Effector memory CD4-positive, alpha-beta T cell (primary cell): ENCODE measurements at places on chromosomes 4 and X.

- no peak overlapping the region for H3K27ac ChIP-seq
- H3K27me3 ChIP-seq = no peaks in the 10 kb centered on the region
- no peak for DNase-seq
- no peak overlapping the region for H3K4me3 ChIP-seq
- peaks cover 63% of the 10 kb centered on the region for H3K36me3 ChIP-seq
- H3K4me1 ChIP-seq = peaks cover 23% of the 10 kb centered on the region
Observed at GRCh38 chr4:2831611-2832308, 11.9 kb upstream of the ADD1 start.

DNA sequence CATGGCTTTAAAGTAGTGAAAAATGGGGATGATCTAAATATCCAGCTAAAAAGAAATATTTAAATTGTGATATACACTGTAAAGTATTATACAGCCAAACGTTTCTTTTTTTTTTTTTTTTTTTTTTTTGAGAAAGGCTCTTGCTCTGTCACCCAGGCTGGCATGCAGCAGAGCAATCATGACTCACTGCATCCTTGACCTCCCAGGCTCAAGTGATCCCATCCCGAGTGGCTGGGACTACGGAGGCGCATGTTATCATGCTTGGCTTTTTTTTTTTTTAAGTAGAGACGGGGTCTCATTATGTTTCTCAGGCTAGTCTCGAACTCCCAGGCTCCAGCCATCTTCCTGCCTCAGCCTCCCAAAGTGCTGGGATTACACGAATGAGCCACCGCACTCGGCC lies 17.1 kb downstream of the SMIM14 start:
- H3K4me3 ChIP-seq = no peak overlapping the region
- H3K36me3 ChIP-seq = no peaks in the 10 kb centered on the region
- DNase-seq = no peak

GRCh38 chr4:115851918-115852766 lies 738.7 kb upstream of the NDST4 start:
- no peaks in the 10 kb centered on the region for H3K4me1 ChIP-seq
- DNase-seq = no peak
- no peak overlapping the region for H3K27ac ChIP-seq

DNA sequence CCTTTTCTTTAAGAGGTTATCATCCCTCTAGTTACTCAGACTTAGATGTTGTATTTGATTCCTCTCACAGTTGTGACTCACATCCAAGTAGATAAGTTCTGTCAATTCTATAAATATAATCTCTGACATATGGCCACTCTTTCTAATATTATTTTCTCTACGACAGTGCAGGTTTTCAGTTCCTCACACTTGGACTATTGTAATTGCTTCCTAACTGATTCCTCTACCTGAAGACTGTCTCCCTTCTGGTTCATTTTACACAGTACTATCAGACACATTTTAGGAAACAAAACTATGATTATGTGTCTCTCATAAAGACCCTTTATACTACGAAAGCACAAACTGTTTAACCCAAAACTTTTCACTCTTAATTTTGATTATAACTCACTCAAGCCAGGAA lies 31.3 kb upstream of the GNRHR start:
- H3K36me3 ChIP-seq = no peaks in the 10 kb centered on the region
- DNase-seq = no peak
- no peak overlapping the region for H3K27ac ChIP-seq

GRCh38 chrX:5180135-5180741 lies 1048.4 kb downstream of the NLGN4X start:
- no peak overlapping the region for H3K27ac ChIP-seq
- no peaks in the 10 kb centered on the region for H3K27me3 ChIP-seq
- no peaks in the 10 kb centered on the region for H3K4me1 ChIP-seq
- DNase-seq = no peak
- no peaks in the 10 kb centered on the region for H3K36me3 ChIP-seq

DNA sequence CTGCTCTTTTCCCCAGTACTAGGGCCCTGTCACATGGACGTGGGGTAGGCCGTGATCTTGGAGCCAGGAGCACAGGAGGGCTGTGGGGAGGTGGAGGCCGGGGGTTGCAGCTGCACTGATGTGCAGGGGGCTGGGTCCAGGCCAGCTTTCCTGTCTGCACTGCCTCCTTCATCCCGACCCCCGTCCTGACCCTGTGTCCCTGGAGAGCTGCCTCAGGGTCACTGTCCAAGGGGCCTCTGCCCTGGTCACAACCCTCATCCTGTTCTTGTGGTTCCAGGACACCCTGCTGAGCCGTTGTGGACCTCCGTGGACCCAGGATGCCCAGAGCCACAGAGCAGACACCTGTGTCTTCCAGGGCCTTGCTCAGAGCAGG lies 91.7 kb upstream of the ADRA2C start:
- no peaks in the 10 kb centered on the region for H3K27me3 ChIP-seq
- H3K4me1 ChIP-seq = no peaks in the 10 kb centered on the region
- no peak for DNase-seq
- H3K36me3 ChIP-seq = no peaks in the 10 kb centered on the region
- H3K4me3 ChIP-seq = no peak overlapping the region

DNA sequence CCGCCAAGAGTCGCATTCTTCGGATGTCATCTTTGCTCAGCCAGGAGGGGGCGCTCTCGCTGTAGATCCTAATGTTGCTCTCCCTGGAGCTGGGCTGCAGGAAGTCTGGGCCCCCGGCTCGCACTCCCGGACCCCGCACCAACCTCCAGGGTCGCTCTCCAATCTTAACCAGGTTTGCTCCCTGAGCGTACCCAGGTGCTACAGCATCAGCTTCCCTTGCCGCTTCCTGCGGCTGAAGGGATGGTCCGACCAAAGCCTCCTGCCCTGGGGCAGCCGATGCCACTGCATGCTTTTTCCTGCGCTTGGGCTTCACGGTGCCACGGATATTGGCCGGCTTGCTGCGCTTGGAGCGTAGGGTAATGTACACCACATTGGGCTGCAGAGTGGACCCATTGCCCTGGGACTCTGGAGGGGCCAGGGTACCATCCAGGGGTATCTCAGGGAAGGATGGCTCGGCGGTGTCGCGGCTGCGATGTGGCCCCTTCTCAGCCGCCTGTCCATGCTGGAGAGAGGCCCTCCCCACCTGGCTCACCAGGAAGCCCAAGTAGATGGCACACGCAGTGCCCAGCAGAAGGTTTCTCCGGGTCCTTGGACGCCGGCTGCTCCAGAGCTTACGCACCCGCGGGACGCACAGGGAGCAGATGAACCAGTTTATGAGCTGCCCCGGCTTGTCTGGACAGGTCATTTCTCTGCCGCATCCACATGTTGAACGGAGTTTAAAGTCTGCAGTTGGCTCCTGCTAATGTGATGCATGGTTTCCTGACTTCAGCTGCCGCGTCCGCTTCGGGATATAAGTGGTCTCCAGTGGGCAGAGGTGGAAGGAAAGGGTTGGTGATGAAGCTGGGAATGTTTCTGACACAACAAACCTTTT lies 1.9 kb downstream of the GASK1B start:
- H3K27me3 ChIP-seq = peaks cover 2% of the 10 kb centered on the region
- H3K27ac ChIP-seq = no peak overlapping the region
- no peak for DNase-seq
- H3K4me3 ChIP-seq = no peak overlapping the region
- no peaks in the 10 kb centered on the region for H3K36me3 ChIP-seq
- H3K4me1 ChIP-seq = no peaks in the 10 kb centered on the region

- no peak for DNase-seq
- no peaks in the 10 kb centered on the region for H3K36me3 ChIP-seq
- no peaks in the 10 kb centered on the region for H3K4me1 ChIP-seq
- no peak overlapping the region for H3K4me3 ChIP-seq
- H3K27ac ChIP-seq = no peak overlapping the region
Observed at GRCh38 chrX:147832707-147833348, 78.9 kb upstream of the FMR1 start.

DNA sequence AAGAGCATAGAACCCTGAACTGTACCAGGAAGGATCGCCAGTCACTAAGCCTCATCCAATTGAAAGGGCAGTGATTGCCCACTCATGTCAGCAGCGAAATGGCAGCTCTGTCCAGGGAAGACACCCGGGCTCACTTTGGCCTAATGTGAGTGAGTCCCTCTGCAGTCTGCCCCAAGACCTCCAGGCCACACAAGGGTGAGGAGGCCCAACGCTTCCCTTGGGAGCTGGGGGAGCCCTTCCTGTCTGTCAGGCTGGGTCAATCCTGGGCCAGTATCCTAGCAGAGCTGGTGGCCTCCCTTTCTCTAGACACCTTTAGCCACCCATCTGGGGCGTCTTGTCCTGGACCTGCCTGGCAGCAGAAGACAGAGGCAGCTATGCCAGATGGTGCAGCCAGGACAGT lies 39.6 kb upstream of the GPC4 start:
- no peak for DNase-seq
- no peaks in the 10 kb centered on the region for H3K27me3 ChIP-seq
- H3K4me3 ChIP-seq = no peak overlapping the region
- no peaks in the 10 kb centered on the region for H3K36me3 ChIP-seq
- H3K4me1 ChIP-seq = no peaks in the 10 kb centered on the region

DNA sequence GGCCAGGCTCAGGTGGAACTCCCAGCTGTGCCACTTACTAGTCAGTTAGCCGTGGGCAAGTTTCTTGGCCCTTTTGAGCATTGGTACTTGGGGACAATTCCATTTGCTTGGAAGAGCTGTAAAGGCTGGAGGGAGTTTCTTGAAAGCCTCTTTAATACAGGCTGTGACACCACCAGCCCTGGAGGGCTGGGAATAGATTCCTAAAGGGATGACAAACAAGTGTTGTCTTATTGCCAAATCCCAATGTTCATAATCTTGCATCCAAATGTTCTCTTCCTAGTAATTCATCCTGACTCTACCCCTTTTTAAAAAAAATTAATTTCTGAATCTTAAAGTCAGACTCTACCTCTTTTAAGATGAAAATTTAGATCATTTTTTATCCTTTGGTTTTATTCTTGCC lies 14.6 kb upstream of the MED28 start:
- no peak overlapping the region for H3K27ac ChIP-seq
- no peaks in the 10 kb centered on the region for H3K4me1 ChIP-seq
- no peak for DNase-seq
- H3K36me3 ChIP-seq = peaks cover 52% of the 10 kb centered on the region
- H3K4me3 ChIP-seq = no peak overlapping the region

DNA sequence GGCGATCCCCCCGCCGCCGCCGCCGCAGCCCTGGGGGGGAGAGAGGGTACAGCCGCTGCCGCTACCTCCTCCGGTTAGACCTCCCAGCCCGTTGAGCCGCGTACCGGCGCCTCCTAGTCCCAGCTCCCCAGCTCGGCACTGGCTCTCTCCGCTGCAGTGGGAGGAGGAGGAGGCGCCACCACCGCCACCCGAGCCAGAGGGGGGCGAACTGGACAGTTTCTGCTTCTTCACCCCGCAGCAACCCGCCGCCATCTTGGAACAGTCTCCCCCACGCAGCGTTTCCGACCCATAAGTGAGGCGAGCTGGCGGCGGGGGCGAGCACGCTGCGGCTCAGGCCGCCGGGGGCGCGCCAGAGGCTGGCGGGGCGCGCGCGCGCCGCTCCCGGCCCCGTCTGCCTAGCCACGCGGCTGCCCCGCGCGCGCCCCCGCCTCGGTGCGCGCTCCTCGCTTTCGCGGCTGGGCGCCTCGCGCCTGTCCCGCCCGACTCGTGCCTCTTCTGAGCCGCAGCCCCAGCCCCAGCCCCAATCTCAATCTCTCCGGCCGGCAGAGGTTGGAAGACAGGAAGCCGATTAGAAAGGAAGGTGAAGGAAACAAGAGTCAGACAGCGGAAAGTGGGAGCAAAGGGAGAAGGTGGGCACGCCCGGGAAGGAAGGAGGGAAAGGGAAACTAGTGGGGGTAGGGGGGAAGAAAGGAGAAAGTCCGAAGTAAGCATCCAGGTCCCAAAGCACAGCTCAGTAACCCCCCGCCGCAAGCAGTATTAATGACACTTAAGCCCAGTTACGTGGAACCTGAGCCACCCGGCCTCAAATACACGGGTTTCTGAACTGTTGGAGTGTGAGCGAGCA lies at the start of gene AMMECR1:
AMMECR1 (minus strand) TSS at position 266 of the 844 bp plus-strand sequence; CDS start at position 252, 14 bp downstream.
- no peaks in the 10 kb centered on the region for H3K27me3 ChIP-seq
- peak; percentile 72 for DNase-seq
- H3K4me3 ChIP-seq = peak within 1 kb of the TSS; percentile 80
- peak within 1 kb of the TSS; percentile 86 for H3K27ac ChIP-seq

GRCh38 chr4:93228021-93228420 lies 600.5 kb upstream of the ATOH1 start:
- H3K27ac ChIP-seq = no peak overlapping the region
- H3K4me1 ChIP-seq = no peaks in the 10 kb centered on the region
- no peak for DNase-seq
- H3K36me3 ChIP-seq = no peaks in the 10 kb centered on the region

- no peak overlapping the region for H3K4me3 ChIP-seq
- H3K27me3 ChIP-seq = no peaks in the 10 kb centered on the region
- H3K36me3 ChIP-seq = no peaks in the 10 kb centered on the region
- no peaks in the 10 kb centered on the region for H3K4me1 ChIP-seq
Observed at GRCh38 chr4:34854451-34854850, 1389.9 kb downstream of the ARAP2 start.

- no peaks in the 10 kb centered on the region for H3K4me1 ChIP-seq
- no peak for DNase-seq
- H3K36me3 ChIP-seq = no peaks in the 10 kb centered on the region
- H3K4me3 ChIP-seq = no peak overlapping the region
Observed at GRCh38 chr4:167290678-167291077, 56.4 kb upstream of the SPOCK3 start.

DNA sequence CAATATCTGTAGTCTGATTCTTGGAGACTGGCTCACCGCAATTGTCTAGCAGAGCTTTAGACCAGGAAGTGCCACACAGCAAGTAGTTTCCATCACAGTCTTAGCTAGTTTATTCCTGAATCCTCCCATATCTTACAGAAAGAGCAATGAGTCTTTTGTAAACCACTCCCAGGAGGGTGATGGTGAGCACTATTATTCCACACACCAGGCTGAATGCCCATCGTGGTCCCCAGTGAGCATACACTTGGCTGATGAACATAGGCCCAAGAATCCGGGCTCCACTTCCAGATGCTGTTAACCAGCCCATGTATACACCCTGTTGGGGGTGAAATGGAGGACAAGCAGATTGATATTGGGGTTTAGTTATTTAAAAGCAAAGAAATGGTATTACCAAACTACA lies 39.8 kb downstream of the PLK4 start:
- H3K27me3 ChIP-seq = no peaks in the 10 kb centered on the region
- H3K27ac ChIP-seq = no peak overlapping the region

GRCh38 chr4:37973441-37973840 lies 13.2 kb downstream of the PTTG2 start:
- peaks cover 5% of the 10 kb centered on the region for H3K4me1 ChIP-seq
- no peaks in the 10 kb centered on the region for H3K27me3 ChIP-seq
- no peak overlapping the region for H3K27ac ChIP-seq
- no peak overlapping the region for H3K4me3 ChIP-seq

DNA sequence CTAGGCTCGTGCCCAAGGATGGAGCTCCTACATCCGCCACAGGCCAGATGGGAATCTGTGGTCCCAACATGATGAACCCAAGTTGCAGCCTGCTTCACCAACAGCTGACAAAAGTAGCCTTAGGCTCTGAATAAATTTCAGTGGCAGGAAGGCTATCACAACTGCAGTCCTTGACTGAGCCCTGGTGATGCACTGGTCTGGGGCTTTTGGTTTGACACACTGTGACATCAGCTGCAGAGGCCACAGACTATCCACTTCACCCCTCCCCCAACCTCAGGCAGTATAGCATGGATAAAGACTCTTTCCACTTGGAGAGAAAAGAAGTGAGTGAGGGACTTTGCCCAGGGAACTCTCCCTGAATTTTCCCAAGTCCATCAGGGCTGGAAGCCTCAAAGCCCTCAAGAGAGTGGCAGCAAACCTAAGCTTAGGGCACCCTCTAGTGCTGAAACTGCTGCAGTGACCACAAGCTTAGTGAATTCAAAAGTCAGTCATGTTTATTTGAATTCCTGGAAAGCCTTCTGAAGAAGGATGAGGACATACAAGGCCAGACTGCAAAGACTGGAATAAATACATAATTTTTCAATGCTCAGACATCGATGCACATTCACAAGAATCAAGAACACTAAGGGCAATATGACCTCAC lies 135.0 kb upstream of the TENT5D start:
- no peak overlapping the region for H3K4me3 ChIP-seq
- no peaks in the 10 kb centered on the region for H3K36me3 ChIP-seq
- no peaks in the 10 kb centered on the region for H3K4me1 ChIP-seq
- DNase-seq = no peak
- no peaks in the 10 kb centered on the region for H3K27me3 ChIP-seq
- H3K27ac ChIP-seq = no peak overlapping the region
